MM.1S (cell line): ENCODE measurements at places on chromosomes 2 and 18.

- no peak for DNase-seq
Observed at GRCh38 chr2:238022594-238023157, 38.1 kb upstream of the SCLY start.

DNA sequence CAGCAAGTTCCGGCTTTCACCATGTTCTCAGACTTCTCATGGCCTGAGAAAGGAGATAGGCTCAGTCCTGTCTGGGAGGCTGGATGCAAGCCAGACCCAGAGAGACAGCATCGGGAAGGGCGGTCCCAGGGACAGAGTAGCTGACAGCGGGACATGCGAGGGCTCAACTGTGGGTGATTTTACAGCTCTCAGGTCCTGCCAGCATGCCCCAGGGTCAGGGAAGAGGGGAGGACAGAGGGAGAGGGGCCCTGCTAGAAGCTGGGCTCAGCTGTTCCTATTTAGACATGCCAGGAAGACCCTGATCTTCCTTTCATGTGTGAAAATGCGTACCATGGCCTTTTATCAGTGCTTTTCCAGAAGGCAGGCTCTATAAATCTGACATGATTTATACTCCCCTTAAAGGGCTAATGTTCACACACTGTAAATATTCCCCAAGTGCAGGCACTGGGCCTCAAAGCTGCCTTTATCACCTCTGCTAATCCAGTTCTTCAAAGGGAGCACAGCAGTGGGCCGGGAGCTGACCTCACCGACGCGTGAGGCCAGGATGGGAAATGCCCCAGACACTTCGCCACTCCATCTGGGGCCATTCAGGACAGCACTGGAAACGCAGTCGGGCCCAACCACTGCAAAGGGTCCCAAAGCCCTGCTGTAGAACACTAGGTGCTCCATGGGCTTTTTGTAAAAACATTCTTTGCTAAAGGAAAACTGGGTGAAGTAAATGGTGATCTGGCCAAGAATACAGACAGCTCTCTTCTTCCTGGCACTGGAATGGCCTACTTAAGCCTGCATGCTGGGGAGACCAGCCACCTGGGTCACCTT, 96.1 kb upstream of the LMAN1 start:
- no peak for DNase-seq

DNA sequence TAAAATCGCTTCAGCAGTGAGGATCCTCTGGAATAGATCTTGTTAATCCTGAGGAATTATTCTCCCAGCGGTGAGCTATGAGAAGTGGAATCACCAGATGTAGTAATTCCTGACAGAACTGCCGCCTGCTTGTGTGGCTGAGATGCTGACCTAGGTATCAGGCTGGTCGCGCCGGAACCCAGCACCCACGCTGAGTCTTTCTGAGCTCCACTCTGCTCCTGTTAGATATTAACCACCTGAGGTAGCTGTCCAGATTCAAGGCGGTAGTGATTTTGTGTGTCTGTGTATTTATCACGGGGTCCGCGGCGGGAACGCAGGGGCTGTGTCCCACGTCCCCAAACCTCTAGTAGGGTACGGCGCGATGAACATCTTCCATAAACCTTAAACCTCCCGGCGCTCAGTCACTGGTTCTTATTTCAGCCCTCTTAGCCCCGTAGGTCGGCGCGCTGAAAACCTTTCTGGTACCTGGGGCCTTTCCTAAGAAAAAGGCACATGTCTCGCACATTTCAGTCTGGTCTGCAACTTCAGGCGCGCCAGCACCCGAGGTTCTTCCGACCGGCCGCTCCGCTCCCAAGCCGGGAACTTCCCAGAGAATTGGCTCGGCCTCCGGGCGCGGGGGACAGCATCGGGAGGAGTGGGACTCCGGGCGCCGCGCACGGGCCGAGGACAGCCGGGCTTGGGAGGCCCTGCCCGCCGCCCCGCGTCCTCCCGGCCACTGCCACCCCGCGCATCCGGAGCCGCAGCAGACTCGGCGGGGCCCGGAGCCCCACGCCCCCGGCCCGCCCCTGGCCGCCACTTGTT, 542 bp upstream of the CNNM3 start:
- peak; percentile 55 for DNase-seq

DNA sequence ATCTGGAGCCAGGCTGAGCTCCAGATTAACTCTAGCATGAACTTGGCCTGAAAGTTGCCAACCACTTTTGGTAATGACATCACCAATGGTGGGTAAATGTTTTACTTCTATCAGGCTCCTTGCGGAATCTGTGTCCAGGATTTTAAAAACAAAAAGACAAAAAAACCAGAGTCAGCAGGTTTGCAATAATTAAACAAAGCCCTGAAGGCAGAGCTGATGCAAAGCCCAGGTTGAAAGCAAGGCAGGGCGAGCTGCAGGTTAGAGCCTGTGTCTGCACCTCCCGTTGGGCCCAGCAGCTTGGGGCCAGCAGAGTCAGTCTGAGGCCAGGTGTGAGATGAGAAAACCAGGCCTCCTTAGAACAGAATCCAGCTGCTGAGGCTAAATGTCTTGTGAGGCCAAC, 29.1 kb upstream of the ALK start:
- DNase-seq: no peak

DNA sequence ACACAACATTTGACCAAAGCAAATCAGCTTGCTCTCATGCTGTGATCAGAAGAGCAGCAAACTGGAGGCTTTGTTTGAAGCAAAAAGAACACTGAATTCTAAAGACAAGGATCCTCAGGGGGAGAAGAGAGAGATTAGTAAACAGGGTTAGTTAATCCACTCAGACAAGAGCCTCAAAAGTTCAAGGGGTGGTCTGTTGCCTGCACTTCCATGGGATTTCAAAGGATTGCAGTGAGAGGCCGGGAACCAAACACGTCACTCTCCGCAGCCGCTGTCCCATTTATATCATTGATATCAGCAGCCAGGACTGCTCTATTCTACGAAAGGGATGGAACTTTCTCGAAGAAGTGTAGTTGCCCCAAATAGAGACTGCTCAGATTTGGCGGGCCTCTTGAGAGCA, 97.8 kb upstream of the SP3 start:
- no peak for DNase-seq

- no peak for DNase-seq
Observed at GRCh38 chr2:113723411-113723810, 33.0 kb downstream of the SLC35F5 start.

- DNase-seq: no peak
Observed at GRCh38 chr2:162164802-162165201, 12.8 kb upstream of the GCG start.
